T-helper 17 cell (primary cell): ENCODE measurements at places on chromosomes 1 and 21. TPM values are rescaled to one million over a fixed set of nuclear protein-coding genes. Genes with fewer than 3 reads are reported as not detected.

DNA sequence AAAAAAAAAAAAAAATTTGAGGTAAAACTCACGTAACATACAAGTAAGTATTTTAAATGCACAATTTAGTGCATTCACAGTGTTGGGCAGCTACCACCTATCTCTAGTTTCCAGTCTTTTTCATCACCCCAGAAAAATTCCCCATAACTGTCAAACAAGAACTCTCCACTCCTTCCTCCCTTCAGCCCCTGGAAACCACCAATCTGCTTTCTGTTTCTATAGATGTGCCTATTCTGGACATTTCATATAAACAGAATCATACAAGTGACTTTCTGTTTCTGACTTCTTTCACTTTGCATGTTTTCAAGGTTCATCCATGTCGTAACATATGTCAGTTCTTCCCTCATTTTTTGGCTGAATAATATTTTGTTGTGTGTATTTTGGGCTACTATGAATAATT is 24.9 kb upstream of the ETS2 start:
- DNase-seq: no peak

- no peak for DNase-seq
Measured at GRCh38 chr1:198917226-198917625, 278.4 kb downstream of the PTPRC start.

HPCAL4 gene
- total RNA-seq: 23.4 TPM

GRCh38 chr1:23627069-23627735 is 64.4 kb upstream of the RPL11 start:
- no peak for DNase-seq

DNA sequence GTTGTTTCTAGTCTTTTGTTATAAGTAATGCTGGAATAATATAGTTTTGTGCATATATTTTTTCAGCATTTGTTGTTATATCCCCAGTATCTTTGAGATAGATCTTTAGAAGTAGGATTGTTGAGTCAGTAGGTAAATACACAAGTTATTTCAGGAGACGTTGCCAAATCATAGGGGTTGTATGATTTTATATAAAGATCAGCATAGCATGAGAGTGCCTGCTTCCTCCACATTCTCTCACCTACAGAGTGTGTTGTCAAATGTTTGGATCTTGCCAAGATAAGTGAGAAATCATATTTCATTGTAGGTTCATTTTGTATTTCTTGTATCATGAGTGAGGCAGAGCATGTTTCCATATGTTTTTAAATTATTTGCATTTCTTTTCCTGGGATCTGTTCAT is 24.6 kb downstream of the MIA3 start:
- DNase-seq: no peak

- DNase-seq: no peak
Measured at GRCh38 chr1:154181944-154182343, 10.0 kb downstream of the TPM3 start.

DNA sequence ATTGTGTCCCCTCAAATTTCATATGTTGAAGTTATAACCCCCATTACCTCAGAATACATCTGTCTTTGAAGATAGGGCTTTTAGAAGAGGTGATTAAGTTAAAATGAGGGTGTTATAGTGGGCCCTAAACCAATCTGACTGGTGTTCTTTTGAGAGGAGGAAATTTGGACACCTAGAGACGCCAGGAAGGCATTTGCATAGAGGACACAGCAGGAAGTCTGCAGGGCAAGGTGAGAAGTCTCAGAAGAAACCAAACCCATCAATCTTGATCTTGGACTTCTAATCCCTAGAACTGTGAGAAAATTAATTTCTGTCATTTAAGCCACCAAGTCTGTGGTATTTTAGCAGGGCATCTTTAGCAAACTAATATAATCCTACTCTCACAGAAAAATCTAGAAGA is 13.0 kb downstream of the GOLPH3L start:
- DNase-seq: no peak

GRCh38 chr1:240965581-240966091 is 353.7 kb upstream of the GREM2 start:
- DNase-seq: no peak

GRCh38 chr1:156807627-156808026 is 9.0 kb downstream of the SH2D2A start:
- no peak for DNase-seq

BTG3 gene
- total RNA-seq: 96.2 TPM

DNA sequence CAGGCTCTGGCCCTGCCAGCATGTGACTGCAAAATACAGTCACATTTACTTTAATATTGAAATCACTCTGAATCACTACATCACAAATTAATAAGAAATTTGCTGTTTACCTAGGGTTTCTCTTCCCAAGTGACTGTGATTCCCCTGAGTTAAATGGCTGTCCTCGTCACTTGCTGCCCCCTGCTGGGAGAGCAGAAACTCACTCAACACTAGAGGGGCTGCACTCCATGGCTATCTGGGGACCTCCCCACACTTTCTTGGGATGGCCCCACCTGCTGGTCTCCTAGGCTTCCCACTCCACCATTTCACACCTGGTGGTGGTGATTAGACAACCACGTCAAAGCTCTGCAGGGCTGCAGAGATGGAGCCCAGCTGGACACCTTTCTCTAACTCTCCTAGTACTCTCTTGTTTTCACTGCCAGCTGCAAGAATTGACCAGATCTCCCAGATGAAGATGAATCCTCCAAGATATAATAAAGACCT is 63.4 kb downstream of the CD2 start:
- peak; percentile 65 for DNase-seq

RGS13 gene
- total RNA-seq: 0.26 TPM

GPR3 gene
- total RNA-seq: 0.30 TPM

DNA sequence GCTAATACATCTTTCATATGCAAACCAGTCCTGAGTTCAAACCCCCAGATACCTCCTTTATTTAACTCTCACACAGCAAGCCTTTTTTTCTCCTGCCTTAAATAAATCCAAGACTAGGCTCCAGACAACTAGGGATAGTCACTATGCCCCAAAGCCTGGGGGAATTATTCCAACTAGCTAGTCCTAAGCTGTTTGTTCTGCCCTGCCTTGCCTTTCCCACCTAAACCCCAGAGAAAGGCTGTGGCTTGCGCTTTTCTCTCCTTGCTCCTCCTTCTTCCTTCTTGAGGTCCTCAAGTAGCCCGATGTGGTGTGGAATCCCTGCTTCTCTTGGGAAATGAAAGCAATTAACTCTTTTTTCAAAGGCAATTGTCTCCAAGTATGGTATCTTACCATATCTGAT is 31.8 kb downstream of the C1orf87 start:
- DNase-seq: no peak

DNA sequence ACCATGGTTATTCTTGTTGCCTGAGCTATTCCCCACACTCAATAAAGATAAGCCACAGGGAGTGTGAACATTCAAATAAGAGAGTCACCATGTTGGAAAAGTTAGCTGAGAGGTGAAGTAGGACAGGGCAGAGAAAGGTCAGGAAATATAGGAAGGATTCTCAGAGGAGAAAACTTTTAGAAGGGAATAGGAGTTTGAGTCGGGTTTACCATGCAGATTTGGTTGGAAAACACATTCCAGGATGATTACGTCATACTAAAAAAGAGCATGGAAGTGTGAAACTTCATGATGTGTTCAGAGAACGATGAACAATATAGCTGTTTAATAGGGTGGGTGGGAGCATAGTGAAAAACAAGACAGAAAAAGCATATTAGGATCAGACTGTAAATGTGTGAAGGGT is 1125.3 kb upstream of the ADGRL2 start:
- DNase-seq: no peak
